ENCODE measurements at places on chromosomes 6 and 20. TPM values are rescaled to one million over a fixed set of nuclear protein-coding genes. Genes with fewer than 3 reads are reported as not detected.

Gene ASCC3
- 22.0 TPM for total RNA-seq

Gene FAM83B
- total RNA-seq, result not detected

Gene MRPL18
- 67.7 TPM for total RNA-seq

Gene IPCEF1
- total RNA-seq, result not detected

Gene UBE2V1
- total RNA-seq, result 80.1 TPM

Gene VPS16
- 25.5 TPM for total RNA-seq

Gene ACSS1
- total RNA-seq, result 34.0 TPM

Gene TBC1D32
- total RNA-seq, result 3.3 TPM

Gene PDYN
- total RNA-seq, result not detected

Gene LRRN4
- 1.0 TPM for total RNA-seq

Gene CALHM4
- not detected for total RNA-seq

Gene EEF1A2
- 0.09 TPM for total RNA-seq

Gene PRDM13
- total RNA-seq, result not detected

Gene RFX6
- total RNA-seq, result not detected

Gene GPR6
- not detected for total RNA-seq

Gene PGM3
- total RNA-seq, result 36.1 TPM

Gene KHDC1
- total RNA-seq, result 4.1 TPM

Gene UST
- 15.2 TPM for total RNA-seq

Gene IGF2R
- 64.4 TPM for total RNA-seq

Gene ZSCAN31
- 3.5 TPM for total RNA-seq

Gene SRC
- total RNA-seq, result 16.7 TPM

Gene EFCAB8
- not detected for total RNA-seq

Gene DPPA5
- total RNA-seq, result not detected

Gene GPX5
- not detected for total RNA-seq

Gene GHRH
- not detected for total RNA-seq

Gene LY6G5C
- not detected for total RNA-seq

Gene SLCO4A1
- 0.26 TPM for total RNA-seq

Gene FOXF2
- 4.5 TPM for total RNA-seq

Gene SYNCRIP
- 41.2 TPM for total RNA-seq

Gene SRMS
- total RNA-seq, result not detected

Gene TPD52L1
- total RNA-seq, result 17.2 TPM

Gene SPTLC3
- total RNA-seq, result 5.0 TPM

Gene REV3L
- 12.4 TPM for total RNA-seq

Gene OR2H2
- total RNA-seq, result not detected

Gene LIN28B
- not detected for total RNA-seq

Gene ZBTB12
- total RNA-seq, result 2.6 TPM

Gene LAMP5
- total RNA-seq, result not detected

Gene PHACTR1
- total RNA-seq, result 1.1 TPM

Gene RCAN2
- total RNA-seq, result not detected

Gene EEF1A1
- 14,994 TPM for total RNA-seq

Data from pericardium fibroblast (primary cell).